Activated T-cell treated with anti-CD3 and anti-CD28 coated beads for 24 hours (primary cell): ENCODE measurements at places on chromosomes 16 and 17.

- DNase-seq = no peak
Observed at GRCh38 chr17:56528696-56529095, 64.8 kb upstream of the NOG start.

GRCh38 chr17:49731435-49731831 is 23.7 kb upstream of the SLC35B1 start:
- no peak for DNase-seq

- no peak for DNase-seq
Observed at GRCh38 chr16:25010542-25010941, 4.6 kb downstream of the ARHGAP17 start.

- no peak for DNase-seq
Observed at GRCh38 chr16:86145669-86146068, 246.7 kb downstream of the IRF8 start.

GRCh38 chr17:45740553-45741330 is 43.4 kb upstream of the CRHR1 start:
- no peak for DNase-seq

- no peak for DNase-seq
Observed at GRCh38 chr17:40318830-40319391, 9.9 kb downstream of the RARA start.

DNA sequence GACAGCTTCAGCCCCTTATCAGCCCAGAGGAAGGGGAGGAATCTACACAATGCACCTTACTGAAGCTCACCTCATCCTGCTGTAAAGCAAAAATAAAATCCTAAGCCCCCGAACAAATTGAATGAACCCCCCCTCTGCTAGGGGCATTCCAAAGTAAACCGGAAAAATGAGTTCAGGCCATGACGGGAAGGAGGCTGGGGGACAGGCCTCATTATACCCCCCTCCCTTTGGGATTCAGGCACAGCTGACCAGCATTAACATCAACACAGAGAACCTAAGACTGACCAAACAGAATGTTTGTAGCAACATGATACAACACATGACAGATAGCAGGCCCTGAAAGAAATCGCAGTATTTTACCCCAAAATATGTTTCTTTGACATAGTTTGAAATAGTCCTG is 64.2 kb downstream of the DNAH17 start:
- no peak for DNase-seq

GRCh38 chr16:73036074-73036826 is 11.7 kb downstream of the ZFHX3 start:
- no peak for DNase-seq

DNA sequence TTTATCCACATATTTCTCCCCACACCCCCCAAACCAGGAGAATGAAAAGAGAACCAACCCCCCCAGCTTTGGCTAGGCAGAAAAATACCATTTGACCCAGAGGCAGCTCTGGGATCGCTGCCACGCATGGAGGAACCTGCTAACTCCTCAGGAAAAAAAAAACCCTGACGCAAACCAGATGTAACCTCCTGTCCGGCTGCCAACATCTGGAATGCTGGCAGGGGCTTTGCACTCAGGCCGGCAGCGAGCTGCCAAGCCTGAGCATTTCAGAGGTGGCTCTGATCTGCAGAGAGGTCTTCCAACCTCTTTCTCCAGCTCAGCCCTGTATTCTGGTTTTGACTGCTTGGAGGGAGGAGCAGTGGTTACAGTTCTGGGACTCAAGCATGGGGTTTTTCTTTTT is 8.2 kb downstream of the IGFBP4 start:
- DNase-seq = no peak

GRCh38 chr16:24845726-24846547 is at the start of gene SLC5A11:
Gene SLC5A11, plus strand, starts transcription at chr16:24845963. Its CDS starts 12,681 bp downstream, at chr16:24858644.
- no peak for DNase-seq

DNA sequence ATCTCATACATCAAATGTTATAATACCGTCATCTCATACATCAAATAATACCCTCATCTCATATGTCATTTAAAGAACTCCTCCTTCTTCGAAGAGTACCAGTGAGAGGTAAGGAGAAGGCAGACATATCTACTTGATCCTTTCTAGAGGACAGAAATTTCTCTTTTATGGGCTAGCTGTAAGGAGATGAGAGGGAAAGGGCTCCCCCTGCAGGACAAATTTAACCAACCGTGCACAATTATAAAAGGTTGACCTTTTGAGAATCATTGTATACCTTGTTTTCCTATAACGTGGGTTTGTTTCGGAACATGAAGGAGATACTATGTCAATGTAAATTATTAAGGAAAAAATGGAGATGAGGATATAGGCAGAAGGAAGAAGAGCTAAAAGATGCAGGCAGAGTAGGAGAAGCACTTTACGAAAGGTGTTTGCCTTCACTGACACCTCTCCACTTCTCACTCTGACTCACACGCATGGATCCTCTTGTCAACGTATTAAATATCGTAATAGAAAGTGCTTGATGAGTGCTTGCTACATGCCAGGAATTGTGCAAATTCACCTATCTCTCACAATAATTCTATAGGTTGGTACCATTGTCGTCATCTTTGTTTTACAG is 465.9 kb upstream of the ERCC4 start:
- no peak for DNase-seq

- no peak for DNase-seq
Observed at GRCh38 chr17:35546487-35546886, 9.0 kb upstream of the SLFN12L start.

DNA sequence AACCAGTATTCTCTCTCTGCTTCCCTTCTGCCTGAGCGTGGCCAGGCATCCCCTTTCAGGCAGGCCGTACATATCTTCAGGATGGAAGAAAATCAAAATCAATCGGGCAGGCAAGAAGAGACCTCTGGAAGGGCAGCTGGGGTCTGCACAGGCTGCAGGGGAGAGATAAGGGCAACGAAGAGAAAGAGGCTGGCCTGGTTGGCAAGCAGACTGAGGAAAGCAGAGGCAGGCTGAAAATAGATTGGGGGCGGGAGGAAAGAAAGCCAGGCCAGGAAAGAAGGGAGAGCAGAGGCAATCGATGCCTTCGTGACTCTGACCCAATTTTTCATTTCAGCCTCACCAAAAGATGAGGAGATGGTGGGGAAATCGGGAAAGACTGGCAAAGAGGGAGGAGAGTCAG is 18.1 kb downstream of the PIPOX start:
- DNase-seq = no peak

- no peak for DNase-seq
Observed at GRCh38 chr17:43898446-43898845, 8.9 kb downstream of the MPP2 start.

DNA sequence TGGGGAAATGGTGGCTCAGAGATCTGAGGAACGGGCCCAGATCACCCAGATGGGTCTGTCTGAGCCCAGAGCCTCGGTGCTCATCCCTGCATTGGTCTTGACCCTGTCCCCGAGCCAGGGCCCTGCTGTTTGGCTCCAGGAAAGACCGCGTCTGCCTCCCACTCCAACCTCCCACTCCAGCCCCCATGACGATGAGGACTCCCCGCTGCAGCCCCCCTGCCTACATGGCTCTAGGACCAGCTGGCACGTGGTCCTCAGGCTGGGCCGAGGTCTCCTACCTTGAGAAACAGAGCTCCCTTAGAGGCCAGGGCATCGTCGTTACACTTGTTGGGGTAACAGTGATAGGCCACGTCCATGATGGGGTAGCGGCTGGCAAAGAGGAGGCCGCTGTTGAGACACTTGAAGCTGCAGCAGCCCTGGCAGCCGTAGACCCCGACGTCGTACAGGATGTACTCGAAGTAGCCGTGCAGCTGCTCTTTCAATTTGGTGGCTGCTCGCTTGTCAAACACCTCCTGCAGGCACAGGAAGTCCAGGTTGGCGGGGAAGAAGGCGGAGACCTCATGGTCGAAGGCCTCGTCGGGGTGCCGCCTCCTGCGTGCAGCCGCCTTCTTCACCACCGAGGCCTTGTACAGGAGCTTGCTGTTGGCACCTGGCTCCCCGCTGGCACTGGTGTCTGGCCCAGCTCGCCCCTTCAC is 59.9 kb downstream of the PRMT7 start:
- DNase-seq = no peak

DNA sequence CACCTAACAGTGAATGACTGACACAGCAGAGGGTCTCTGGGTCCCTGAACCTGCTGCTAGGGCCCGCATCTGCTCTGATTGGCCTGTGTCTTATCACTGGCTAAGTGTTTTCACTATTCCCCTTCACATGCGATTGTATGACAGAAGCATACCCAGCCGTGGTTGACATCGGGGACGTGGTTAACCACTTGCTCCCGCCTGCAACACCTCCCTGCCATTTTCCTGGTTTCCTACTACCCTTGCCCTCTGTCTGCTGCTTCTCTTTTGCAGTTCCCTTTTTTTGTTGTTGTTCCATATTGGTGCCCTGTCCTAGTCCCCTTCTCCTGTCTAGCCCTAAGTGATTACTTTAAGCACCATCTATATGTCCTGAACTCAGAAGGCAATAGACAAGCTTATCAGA is 177.0 kb downstream of the RGS9 start:
- DNase-seq = no peak

DNA sequence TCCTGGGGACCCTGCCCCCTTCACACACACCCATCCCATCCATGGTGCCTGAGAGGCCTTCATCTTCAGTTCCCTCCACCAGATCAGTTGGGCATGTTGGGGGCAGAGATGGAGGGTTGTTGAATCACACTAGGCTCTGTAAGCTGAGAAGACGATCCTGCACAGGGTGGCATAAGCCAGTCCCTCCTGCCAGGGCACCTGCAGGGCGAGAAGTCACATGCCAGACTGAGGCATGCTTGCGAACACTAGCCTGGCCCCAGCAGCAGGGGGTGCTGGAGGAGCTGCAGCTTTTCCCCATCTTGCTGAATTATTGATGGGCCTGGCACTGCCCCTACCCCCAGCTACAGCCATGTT is 6.1 kb upstream of the TBX2 start:
- no peak for DNase-seq

DNA sequence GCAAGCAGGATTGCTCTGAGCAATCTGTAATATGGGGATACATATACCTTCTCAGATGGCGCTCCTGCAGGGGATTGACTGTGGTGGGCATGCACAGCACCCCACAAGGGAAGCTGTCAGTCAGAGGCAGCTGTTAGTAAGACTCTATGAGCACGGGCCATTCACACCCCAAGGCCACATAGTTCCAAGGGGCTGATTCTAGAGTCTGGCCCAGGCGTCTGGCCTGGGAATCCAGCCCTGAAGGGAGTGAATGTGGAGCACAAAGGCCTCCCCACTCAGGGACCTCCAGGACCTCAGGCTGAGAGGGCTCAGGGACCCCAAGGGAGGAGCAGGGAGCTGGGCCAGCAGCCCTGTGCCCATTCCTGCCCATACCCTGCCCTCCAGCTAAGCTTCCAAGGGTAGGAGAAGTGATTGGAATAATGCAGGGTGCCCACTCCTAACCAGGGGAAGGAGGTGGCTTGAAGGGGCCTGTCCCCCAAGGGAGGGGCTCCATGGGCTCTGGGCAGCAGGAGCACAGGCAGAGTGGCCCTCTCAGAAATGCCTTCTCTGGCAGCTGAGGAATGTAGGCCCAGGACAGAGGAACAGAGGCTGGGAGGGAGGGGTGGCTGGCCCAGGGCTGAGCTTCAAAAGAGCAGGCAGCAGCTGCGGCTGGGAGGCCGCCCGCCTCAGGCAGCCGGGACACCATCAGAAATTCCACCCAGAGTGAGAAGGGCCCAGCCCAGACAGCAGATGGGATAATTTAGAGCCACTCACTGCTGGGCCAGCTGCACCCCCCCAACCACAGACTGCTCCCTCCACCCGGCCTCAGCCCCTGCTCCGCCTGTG is 48.9 kb upstream of the MRPS23 start:
- DNase-seq = no peak

DNA sequence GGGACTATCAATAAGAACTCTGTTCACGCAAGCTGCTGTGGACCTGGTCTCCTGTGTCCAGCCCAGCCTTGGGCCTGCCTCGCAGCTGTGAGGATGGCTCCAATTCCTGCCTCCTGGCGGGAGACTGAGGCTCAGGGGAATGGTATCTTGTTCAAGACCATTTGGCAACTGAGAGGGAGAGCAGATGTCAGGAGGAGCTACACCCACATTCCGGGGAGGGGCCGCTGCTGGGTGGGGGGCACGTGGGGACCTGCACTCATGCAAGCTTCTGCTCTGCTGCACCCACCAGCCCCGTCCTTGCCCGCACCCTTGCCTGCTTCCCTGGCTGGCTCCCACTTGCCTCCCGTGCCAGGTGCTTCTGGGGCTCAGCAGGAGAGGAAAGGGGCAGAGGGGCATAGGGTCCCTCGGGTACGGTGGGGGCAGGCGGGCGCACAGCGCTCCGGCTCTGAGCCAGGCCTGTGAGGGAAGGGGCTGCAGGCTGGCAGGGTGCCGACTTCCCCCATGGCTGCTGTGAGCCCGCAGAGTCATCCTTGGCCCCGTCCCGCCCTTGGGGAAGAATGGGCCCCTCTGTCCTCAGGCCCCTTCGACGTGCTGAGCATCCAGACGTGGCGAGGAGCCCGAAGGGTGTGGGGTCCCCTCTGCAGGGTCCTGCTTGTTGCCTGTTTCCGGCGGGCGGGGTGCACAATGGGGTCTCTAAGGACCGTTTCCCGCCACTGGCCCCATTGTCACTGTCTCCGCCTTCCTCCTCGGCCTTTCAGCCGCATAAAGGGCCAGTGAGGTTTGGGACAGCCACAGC is 2.7 kb downstream of the METRN start:
- DNase-seq = no peak

DNA sequence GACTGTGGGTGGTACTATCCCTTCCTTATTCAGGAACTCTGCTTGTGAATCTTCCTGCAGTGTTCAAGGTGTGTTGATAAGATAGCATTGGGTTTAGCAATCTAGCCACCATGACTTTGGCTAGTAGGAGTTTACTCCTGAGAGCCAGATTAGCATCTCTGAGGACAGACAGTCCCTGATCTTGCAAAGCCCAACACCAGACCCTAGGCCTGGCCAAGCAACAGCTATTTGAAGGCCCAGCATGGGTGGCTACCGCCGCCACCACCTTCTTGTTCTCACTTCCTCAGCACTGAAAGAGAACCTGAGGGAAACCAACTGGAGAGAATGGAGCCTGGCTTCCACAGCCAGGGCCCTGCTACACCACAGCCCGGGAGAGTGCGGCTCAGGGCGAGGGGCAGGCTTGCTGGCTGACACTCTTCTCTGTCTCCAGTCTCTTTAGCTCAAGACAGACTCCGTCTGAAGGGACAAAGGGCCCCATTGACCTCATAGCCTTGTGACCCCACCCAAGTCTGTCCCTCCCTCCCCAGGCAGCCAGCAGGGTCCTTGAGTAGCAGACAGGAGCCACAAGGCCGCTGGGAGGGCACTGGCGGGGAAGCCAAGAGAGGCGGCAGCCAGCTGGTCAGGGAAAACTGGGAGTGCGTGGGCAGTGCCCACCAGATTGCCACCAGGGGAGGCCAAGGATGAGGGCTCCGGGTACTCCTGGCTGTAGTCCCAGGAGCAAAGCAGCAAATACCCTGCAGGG is 10.9 kb upstream of the ARHGAP23 start:
- no peak for DNase-seq

- DNase-seq = peak; percentile 29
Observed at GRCh38 chr17:60601447-60602384, 1.7 kb downstream of the PPM1D start.

GRCh38 chr16:1929105-1929504 is 10.9 kb upstream of the HS3ST6 start:
- DNase-seq = no peak

- no peak for DNase-seq
Observed at GRCh38 chr17:72525225-72526015, 404.6 kb downstream of the SOX9 start.
